ENCODE measurements at places on chromosomes 5 and 9.

- DNase-seq: peak; percentile 88
Observed at GRCh38 chr9:131739133-131739958, 530 bp downstream of the RAPGEF1 start.

- peak; percentile 83 for DNase-seq
Observed at GRCh38 chr5:50667653-50668595, 1.5 kb downstream of the PARP8 start.

GRCh38 chr5:73550016-73550415, 15.4 kb downstream of the ANKRA2 start:
- no peak for DNase-seq

- DNase-seq: no peak
Observed at GRCh38 chr5:125700380-125700861, 722.8 kb upstream of the GRAMD2B start.

GRCh38 chr9:94933511-94933828, 207.0 kb downstream of the AOPEP start:
- no peak for DNase-seq

- DNase-seq: peak; percentile 67
Observed at GRCh38 chr9:36092509-36093215, 43.9 kb upstream of the GLIPR2 start.

GRCh38 chr5:6361101-6361500, 17.2 kb downstream of the MED10 start:
- no peak for DNase-seq

DNA sequence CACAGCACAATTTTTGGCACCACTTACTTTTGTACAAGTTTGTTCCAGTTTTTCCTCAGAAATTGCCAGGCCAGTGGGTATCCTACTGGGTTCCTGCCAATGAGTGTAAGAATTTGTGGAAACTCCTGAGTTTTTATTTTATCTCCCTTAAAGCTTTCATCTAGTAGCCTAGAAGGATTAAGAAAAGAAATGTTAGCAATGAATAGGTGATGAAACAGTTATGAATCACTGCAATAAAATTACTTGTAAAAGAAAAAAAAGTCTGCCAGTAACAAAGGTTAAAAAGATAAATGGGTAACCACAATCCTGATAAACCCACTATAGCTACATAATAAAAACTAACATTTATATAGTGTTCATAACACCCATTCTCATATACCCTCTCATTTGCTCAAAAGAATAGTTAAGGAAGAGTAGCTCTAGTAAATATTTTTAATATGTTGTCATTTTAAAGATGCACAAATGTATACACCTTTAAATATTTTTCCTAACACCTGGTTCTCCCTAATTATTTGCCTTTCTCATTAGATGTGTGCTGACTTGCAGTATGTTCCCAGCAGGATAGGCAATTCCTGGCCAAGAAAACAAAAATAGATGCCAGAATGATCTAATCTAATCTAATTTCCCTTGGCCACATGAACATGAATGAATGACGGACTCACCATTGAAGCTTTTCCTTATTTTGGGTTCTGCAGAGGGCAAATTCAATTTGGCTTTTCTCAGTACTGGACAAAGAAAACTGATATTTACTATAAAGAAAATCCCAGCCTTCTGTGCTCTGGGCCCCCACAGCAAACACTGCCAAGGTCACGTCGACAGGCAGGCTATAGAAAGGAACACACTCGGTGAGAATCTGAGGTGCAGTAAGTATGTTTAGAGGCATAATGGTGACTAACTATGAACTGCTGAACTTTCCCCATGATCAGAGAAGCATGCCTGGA, 26.4 kb downstream of the ERAP1 start:
- no peak for DNase-seq

- no peak for DNase-seq
Observed at GRCh38 chr5:62167561-62168057, 138.4 kb upstream of the KIF2A start.

- no peak for DNase-seq
Observed at GRCh38 chr5:150137168-150137957, 18.3 kb downstream of the PDGFRB start.

GRCh38 chr9:89678396-89679015, 73.7 kb downstream of the GADD45G start:
- DNase-seq: no peak

GRCh38 chr5:58378613-58379390, 81.1 kb downstream of the PLK2 start:
- DNase-seq: no peak

GRCh38 chr5:52339285-52339684, 448.4 kb upstream of the ITGA1 start:
- DNase-seq: no peak

DNA sequence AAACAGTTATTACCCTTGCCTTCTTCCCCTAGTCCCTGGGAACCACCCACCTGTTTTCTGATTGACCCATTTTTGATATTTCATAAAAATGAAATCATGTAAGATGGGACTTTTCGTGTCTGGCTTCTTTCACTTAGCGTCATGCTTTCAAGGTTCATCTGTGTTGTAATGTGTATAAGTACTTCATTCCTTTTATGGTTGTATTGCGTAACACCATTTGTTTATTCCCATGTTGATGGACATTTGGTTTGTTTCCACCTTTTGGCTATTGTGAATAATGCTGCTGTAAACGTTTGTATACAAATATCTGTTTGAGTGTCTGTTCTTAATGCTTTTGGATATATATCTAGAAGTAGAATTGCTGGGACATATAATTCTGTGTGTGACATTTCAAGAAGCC, 650.1 kb upstream of the COX7C start:
- DNase-seq: no peak

GRCh38 chr5:97422678-97423077, 239.6 kb upstream of the RIOK2 start:
- no peak for DNase-seq

Data from suppressor macrophage (primary cell).